ENCODE measurements at places on chromosomes 12 and 14.

GRCh38 chr14:56119201-56119981 is 1.2 kb downstream of the PELI2 start:
- peak; percentile 72 for DNase-seq

DNA sequence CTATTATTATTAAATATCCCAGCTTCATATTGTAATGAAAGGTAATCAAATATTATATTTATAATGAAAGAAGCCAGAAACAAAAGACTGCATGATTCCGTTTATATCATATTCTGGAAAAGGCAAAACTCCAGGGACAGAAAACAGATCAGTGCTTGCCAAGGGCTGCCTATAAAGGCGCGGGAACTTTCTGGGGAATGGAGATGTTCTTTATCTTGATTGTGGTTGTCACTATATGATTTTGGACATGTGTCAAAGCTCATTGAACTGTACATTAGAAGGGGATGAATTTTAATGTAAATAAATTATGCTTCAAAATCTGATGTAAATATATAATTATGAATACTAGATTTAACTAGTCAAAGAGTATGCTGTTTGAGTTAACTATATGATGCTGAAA is 115.4 kb upstream of the KRAS start:
- DNase-seq: no peak

- no peak for DNase-seq
These were observed 9.0 kb downstream of the INSM2 start for GRCh38 chr14:35543006-35543405.

DNA sequence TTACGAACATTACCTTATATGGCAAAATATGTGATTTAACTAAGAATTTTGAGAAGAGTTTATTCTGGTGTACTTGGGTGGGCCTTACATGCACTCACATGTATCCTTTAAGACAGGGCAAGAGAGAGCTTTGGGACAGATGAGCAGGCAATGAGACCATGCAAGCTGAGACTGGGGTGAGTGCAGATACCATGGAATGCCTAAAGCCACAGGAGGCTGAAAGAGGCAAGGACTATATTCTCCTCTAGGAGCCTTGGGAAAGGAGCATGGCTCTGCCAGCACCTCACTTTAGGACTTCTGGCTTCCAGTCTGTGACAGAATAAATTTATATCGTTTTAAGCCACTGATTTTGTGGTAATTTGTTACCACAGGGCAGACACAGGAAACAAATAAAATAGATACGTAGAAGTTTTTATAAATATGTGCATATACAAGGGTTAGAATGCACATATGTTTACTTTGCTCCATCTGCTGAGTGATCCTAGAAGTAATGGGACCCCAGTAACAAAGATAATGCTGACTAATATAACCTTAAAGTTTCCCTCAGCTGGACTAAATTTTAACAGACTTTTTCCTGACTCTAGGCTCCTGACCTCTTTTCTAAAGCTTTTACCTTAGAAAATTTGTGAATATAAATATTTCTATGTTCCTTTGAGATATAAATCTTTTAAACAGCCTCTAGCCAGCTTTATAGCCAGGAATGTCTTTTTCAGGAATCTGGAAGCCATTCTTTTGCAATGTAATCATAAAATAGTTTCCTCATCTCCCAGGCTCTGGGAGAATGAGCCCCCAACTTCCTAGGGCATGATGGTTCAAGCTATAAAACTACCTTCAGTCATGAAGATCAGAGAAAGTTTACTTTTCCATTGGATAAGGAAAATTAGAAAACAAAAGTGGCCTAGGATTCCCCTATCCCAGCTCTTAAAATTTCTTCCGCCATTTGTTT is 216.8 kb downstream of the PPFIA2 start:
- DNase-seq: no peak

GRCh38 chr14:62138593-62138992 is 376.4 kb downstream of the SNAPC1 start:
- DNase-seq: no peak

- no peak for DNase-seq
These were observed 56.7 kb downstream of the SRGAP1 start for GRCh38 chr12:63900922-63901793.

DNA sequence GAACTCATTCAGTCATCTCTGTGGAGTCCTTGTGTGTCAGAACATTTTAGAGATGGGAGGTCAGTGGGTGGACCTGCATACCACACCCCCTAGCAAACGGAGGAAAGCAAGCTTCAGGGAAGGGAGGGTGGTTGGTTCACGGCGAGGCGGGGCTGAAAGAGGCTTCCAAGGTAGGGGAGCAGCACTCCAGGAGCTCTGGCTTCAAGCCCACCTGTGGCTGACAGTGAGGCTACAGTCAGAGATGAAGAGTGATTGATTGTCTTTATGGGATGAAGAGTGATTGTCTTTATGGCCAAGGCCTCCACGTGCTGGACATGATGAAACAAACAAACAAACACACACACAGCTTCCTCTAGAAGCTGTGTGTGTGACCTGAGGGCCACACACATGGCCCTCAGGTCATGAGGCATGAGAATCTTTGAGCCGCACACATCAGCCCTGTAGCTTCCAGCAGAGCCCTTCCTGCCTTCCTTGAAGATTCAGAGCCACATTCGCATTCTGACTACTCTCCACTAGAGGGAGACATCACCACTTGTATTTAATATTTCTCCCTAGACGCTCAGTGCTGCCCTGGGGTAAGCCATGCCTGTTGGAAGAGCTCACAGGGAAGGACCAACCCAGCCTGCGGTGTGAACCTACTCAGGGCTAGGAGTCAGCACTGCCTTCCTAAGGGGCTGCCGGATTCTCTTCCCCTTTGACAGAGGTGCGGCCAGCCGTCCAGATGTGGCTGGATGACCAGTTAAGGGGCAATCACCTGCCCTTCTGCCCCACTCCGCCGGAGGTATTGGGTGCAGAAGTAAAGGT is 54.4 kb upstream of the KCNA1 start:
- peak; percentile 68 for DNase-seq

GRCh38 chr14:75277008-75277814 is 1.4 kb upstream of the FOS start:
- peak; percentile 96 for DNase-seq

GRCh38 chr14:52266179-52266578 is 1.3 kb upstream of the PTGDR start:
- no peak for DNase-seq

DNA sequence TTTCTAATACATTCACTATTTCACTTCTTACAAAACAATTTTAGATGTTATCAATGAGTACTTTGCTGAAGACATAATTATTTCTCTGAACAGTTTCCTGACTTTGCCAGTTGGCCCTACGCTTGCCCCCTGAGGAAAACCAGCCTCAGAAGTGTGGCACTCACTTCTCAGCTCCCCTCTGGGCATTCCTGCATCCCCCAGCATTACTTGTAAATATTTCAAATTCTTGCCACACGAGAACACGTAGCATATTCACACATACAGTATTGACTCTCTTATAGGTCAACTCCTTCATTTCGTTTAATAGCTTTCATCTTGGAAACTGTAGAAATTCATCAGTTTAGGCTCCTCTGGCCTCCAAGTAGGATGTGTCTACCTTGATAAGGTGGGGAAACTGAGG is 65.2 kb downstream of the OTX2 start:
- no peak for DNase-seq

DNA sequence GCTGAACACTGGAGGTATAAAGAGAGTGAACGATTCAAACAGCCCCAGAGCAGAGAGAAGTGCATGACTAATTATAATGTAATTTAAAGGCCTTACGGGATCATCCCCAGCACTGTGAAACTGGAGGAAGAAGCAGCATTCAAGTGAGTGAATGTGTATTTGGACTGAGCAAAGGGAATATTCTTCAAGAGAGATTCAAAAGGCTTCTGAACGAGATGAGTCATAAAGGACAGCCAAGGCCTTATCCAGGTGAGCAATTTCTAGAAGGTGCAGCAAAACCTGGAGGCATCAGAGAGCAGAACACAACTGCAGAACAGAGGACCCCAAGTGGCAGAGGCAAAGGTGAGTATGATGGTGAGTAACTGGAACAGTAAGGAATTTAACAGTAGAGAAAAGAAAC is 127.2 kb downstream of the BCAT1 start:
- no peak for DNase-seq

- no peak for DNase-seq
These were observed 94.7 kb upstream of the OR4E1 start for GRCh38 chr14:21768116-21768874.

DNA sequence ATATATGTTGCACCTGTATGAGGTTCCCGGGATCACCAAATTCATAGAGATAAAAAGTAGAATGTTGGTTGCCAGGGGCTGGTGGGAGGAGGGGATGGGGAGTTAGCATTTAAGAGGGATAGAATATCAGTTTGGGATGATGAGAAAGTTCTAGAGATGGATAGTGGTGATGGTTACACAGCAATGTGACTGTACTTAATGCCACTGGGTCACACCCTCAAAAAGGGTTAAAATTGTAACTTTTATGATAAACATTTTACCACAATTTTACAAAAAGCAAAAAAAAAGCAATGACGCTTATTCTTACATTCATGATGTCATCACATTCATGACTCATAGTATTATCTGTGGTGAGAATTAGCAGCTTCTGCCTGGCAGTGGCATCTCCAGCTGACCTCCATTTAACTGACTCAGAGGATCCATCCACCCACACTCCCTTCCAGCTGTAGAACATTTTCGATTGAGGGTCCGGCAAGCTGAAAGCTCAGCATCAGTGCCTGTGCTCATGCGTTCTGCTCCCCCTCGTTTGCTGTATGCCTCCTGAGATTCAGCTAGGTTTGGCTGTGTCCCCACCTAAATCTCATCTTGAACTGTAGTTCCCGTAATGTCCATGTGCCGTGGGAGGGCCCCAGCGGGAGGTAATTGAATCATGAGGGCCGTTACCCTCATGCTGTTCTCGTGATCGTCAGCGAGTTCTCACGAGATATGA is 64.8 kb upstream of the TMEM260 start:
- no peak for DNase-seq

GRCh38 chr12:121086781-121087295 is 45.8 kb upstream of the P2RX7 start:
- DNase-seq: no peak

GRCh38 chr14:72686101-72686500 is 207.8 kb downstream of the DPF3 start:
- no peak for DNase-seq

- no peak for DNase-seq
These were observed 31.5 kb downstream of the MEG3 start for GRCh38 chr14:100857233-100857922.

GRCh38 chr14:24051176-24051788 is 527 bp upstream of the CARMIL3 start:
- peak; percentile 27 for DNase-seq

GRCh38 chr12:52634266-52635056 is 16.1 kb upstream of the KRT73 start:
- DNase-seq: peak; percentile 43

GRCh38 chr14:77026166-77026929 is 2.2 kb downstream of the IRF2BPL start:
- no peak for DNase-seq

DNA sequence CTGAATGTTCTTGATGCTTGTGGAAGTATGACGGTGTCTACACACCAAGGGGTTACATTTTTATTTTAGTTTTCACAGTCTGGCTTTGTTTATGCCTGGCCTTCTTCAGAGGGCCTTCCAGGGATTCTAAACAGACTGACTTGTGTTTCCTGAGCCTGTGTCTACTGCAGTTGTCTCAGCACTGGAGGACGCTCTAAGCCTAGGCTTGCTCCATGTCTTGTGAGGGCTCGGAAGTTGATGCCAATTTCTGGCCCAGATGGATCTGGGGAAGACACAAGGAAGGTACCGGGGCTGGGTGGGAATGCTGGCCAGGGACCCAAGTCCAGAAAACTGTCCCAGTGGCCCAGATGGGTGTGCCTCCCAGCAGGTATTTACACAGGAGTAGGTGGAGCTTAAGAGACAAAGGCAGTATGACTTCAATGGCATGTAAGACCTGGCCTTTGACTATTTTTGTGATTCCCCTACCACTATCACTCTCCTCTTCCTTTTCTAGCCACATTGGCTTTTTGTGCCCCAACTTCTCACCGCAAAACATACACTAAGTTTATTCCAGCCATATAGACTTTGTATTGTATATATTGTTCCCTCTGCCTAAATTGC is 56.9 kb downstream of the GPR137C start:
- no peak for DNase-seq
